ENCODE measurements at places on chromosomes 5 and 9.
A peak's percentile ranks its signal among the peaks of the same experiment; 100 is the strongest.

DNA sequence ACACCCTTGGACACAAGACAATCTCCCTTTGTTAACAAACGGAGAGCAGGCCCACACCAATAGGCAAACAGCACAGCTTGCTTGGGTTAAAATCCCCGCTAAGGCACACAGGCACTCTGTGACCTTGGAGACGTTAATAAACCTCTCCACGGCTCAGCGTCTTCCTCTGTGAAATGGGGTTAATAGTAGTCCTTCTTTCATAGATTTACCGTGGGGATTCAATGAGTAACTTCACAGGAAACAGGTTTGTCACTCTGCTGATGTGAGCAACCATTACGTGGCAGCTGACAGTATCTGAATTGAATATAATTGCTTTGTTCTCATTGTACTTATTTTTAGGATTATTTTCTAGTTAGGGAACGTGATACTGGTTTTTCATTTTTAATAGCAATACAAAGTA lies 65.2 kb upstream of the ADRA1B start:
- DNase-seq, result no peak

DNA sequence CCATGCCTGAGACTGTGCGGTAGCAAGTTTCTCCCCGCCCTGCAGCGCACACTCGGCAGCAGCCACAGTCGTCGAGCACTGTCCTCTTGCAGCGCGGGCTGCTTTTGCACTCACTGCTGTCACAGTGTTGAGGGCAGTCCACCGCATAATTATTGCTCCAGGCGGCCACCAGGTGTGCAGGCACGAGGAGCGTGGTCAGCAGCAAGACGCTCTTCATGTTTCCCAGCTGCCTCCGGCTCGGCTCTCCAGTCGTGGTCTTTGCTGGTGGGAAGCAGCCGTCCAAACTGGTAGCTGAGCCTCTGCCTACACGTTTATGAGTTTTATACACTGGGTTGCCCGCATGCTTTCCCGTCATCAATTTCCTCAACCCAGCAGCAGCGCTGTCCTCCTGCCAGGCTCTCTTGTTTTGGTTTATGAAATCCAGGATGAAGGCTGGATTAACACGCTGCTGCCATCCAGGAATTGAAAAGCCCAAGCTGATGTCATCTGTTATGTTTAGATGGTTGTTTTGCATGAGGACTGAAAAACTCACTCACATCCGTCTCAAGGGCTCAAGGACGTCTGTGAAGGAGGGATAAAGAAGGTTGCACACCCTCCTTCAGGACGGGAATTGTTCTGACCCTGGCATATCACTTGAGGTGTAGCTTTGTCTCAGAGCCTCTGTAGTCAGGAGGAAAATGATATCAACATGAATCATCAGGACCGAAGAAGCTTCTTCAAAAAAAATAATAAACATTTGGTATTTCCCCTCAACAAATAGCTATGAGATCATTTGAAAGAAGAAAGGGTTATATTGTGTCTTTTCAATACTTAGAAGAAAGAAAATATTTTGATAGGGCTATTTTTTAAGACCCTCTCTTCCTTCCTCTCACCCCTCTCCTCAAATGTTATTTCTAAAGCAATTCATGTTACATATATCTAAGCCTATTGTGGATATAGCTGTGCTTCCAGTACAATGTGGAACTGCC lies at the start of gene ESM1:
Gene ESM1 (minus strand): TSS at position 293 of the 968 bp plus-strand sequence. CDS start 76 bp downstream, at position 217.
- no peak for DNase-seq

DNA sequence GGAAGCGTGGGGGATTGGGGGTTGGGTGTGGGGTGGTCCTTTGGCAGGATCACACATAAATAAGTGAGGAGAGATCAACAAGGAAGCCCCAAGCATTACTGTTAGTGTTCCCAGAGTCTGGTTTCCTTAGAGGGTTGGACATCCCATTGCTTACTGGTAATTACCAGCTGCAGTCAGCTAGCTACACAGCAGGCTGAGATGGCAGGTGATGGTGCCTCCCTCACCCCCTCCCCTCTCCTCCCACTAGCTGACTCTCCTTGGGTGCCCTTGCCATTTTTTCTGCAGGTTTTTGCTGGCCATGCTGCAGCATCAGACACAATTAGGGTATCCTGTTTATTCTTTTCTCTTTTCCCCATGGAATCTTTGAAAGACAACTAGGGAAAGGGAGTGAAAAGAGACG lies 107.5 kb upstream of the TLR4 start:
- DNase-seq, result no peak

DNA sequence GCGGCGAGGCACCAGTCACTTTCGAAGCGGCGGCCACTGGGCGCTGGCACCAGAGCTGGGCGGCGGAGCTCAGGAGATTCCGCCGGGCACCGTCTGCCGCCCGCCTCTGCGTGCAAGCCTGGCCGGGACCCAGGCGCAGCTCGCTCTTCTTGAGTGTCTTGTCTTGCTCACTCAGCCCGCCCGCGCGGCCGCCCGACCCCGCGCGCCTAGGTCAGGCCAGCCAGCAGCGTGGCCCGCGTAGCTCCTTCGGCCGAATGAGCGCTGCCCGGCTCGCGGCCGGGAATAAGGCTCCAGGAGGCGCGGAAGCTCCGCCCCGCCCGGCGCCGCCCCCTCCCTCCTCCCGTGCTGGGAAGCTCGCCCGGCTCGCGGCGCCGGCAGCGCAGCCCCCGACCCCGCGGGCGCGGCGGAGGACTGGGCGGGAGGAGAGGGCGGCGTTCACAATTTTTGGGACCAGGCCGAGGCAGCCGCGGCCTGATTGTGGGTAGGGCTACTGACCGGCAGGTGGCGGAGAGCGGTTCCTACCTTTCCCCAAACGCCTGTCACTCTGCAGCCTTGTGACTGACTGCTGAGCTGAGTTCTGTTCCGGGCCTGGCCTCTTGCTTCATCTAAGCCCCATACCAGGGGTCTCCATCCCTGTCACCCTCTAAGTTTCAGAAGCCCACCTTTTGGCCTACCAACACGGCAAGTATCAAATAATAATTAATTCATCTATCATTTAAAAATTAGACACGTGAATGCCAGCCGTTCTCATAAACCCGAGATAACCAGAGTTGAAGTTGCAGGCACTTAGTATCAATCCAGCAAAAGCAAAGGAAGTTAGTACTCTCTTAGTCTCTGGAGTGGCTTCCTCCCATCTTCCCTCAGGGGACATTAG lies at the start of gene HBEGF:
Gene HBEGF (minus strand): TSS at position 256 of the 874 bp plus-strand sequence. CDS start 275 bp downstream, outside the sequence.
- peak; percentile 61 for DNase-seq

All from activated naive CD4-positive, alpha-beta T cell treated with anti-CD3 and anti-CD28 coated beads for 36 hours (primary cell).